ENCODE measurements at places on chromosomes 1 and 21.
A peak's percentile ranks its signal among the peaks of the same experiment; 100 is the strongest.

- DNase-seq: no peak
These were observed 22.4 kb downstream of the ARHGEF19 start for GRCh38 chr1:16189921-16190621.

DNA sequence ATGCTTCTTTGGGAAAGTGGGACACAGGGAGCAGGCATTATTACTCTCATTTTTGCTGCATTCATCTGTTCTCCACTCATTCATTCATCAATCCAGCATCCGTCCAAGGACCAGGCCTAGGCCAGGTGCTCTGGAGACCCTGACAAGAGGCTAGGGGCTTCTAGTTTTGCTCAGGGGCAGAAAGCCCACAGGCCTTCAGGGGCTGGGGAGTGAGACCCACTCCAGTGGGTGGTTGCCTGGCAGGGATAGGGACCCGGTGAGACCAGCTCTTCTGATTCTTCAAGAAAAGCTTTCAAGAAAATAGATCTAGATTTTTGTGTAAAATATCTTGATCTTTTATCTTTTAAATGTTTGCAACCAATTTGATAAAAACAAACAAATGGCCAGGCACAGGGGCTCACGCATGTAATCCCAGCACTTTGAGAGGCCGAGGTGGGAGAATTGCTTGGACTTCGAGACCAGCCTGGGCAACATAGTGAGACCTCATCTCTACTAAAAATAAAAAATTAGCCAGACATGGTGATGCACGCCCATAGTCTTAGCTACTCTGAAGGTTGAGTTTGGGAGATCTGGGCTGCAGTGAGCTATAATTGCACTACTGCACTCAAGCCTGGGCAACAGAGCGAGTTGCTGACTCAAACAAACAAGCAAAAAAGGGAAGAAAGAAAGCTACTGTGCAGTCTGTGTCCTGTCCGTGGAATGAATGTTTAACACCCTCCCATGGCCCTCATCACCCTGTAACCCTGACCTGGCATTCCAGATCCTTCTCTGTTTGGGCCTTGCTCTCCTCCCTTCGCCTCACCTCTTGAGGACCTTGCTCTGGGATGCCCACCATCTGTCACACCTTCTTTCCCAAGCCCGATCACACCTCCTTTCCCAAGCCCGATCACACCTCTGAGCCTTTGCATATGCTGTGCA is 17.3 kb upstream of the LRP8 start:
- no peak for DNase-seq

DNA sequence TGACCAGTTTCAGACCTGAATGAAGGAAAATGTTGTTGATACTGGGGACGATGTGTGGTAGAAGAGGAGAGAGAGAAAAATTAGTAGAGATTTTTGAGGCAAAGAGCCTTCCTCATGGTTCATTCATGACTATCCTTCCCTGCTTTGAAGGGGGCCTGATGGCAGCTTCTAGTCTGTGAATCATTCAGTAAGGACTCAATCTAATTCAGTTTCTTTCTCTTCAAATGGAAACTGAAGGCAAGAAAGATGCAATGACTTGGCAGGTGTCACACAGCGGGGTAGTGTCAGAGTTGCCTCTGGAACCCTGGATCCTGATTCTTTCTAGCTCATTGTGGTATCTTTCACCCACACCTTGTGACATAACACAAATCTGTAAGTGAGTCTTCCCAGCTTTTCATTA is 14.9 kb upstream of the CD5L start:
- DNase-seq: no peak

DNA sequence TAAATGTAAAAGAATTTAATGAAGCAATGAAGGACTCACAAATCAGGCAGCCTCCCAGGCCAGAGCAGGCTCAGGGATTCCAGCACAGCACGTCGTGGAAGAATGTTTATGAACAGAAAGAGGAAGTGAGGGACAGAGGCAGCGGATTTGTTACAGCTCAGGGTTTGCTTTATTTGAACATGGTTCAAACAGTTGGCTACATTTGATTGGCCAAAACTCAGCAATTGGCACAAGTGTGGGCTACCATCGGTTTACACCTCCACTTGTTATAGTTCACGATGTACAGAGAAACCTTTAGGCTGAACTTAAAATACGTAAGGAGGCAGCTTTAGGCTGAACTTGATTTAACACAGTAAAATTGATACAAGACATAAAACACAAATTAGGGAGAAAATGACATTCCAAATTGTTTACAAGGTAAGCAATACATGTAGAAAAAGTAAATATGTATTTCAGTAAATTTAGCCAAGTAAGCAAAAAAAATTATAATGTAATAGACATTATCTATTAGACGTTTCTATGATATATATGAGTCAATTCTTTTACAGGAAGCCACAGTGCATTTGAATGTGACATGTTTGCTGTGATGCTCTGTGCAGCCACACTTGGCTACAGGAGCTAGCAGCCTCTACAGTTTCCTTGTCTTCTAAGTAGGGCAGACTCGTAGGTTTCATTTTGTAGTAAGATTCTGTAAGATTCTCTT is 126.5 kb downstream of the ADSS2 start:
- DNase-seq: no peak

DNA sequence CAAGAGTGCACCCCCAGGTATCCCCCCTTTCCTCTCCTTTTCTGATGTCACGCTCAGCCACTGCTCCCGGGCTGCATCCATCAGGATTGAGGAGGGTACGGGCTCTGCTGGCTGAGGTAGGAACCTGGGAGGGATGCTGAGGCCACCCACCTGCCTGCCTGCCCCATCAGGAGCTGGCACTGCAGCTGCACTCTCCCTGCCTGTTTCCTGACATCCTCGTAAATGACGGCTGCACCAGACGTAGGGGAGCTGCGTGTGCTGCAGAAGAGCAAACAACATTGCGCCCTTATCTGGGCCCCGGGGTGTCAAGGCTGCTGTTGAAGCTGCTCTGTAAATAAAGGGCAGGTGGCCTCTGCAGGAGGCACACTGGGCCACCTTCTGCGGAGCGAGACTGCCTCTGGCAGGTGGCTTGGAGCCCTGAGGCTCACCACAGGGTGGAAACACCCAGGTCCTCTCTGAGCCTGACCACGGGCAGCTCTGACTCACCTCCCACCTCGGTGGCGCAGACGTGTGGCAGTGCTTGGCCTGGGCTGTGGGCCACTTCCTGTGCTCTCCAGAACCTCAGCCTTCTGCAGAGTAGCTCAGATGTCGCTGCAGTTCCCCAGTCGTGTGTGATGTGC is 30.9 kb downstream of the SNAP47 start:
- peak; percentile 11 for DNase-seq

GRCh38 chr1:88877382-88877825 is 14.0 kb downstream of the GTF2B start:
- peak; percentile 27 for DNase-seq

- DNase-seq: no peak
These were observed 15.8 kb downstream of the SYNJ1 start for GRCh38 chr21:32712043-32712442.

GRCh38 chr1:43716559-43717281 is 9.4 kb downstream of the ST3GAL3 start:
- no peak for DNase-seq

- DNase-seq: no peak
These were observed 50.3 kb upstream of the COA6 start for GRCh38 chr1:234322979-234323378.

DNA sequence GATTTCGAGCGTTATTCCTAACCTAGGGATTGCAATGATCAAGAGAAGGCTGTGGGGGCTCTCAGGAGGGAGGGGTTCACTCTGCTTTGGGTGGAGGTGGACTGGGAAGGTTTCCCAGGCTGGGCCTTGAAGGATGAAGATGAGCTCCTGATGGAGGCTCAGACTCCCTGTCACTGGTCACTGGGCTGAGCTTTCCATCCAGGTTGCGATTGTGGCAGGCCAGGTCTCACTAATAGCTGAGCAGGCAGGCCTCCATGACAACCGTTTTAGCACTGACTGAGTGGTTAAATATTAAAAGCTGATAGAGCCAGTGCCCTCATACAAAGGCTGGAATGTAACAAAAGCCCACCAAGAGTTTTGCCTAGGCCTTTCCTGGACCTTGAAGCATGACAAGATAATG is 36.2 kb upstream of the EFCAB14 start:
- DNase-seq: no peak

DNA sequence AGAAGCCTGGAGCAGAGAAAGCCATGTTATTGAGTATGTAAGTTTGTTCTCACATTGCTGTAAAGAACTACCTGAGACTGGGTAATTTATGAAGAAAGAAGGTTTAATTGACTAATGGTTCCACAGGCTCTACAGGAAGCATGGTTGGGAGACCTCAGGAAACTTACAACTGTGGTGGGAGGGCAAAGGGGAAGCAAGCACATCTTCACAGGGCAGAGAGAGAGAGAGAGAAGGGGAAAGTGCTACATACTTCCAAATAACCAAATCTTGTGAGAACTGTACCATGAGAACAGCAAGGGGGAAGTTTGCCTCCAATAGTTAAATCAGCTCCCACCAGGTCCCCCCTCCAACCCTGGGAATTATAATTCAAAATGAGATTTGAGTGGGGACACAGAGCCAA is 302.7 kb downstream of the ST6GALNAC3 start:
- DNase-seq: no peak

- peak; percentile 71 for DNase-seq
These were observed at the start of gene RAB25 for GRCh38 chr1:156060937-156061636. Gene RAB25 (plus strand): TSS chr1:156061160. CDS start chr1:156061401, 241 bp downstream.

DNA sequence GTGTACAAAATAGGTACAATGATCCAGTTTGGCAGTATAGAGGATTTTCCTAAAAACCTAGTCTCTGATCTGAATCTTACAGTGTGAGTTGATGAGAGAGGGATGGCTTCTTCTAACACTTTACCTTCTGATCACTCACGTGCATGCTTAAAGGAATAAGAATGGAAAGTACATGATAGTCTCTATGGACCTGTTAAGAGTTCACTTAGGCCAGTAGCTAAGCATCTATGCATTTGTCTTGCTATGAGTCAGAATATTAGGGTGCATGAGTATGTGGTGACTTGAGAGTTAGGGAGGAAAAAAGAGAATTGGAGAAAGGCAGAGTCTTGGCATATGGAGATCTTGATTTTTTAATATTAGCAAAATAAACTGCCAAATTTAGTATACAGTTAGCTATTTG is 206.3 kb downstream of the COL11A1 start:
- DNase-seq: no peak

DNA sequence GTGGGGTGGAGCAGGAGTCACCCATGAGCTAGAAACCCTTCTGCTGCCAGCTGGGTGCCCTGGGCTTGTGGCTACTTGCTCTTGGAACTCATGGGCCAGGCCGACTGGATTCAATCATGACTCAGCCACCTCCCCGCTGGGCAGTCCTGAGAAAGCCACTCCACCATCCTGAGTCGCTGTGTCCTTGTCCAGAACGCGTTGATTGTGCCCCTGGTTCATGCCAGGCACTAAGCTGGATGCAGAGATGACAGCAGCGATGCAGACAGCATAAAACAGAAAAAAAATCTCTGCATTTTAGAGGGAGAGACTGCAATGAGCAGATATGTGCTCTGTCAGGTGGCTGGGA is 10.6 kb downstream of the PADI1 start:
- DNase-seq: no peak

- DNase-seq: no peak
These were observed 220.1 kb upstream of the KCNK2 start for GRCh38 chr1:214862421-214862820.

- DNase-seq: no peak
These were observed 43.2 kb upstream of the PBX1 start for GRCh38 chr1:164515711-164516331.

DNA sequence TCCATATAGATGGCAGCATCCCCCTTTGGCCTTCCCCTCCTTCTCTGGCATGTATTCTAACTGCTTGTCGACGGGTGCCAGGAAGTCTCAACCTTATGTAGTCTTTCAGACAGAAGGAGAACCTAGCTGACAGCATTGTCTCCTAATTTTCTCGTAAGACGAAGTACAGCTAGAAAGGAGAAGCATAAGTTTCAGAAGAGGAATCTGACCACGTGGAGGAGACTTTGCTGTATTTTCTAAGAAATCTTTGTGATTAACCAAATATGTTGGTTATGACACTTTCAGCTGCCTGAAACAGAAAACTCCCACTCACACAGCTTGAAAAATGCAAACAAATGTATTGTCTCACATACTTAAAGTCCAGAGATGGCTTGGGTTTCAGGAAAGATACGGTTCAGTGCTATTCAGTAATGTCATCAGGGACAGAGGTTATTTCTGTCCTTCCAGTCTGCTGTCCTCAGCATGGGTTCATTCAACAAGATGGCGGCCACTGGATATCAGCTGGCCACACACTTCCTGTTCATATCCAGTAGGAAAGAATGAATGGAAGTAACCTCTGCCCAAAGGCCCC is 109.5 kb upstream of the ZNF648 start:
- DNase-seq: no peak

DNA sequence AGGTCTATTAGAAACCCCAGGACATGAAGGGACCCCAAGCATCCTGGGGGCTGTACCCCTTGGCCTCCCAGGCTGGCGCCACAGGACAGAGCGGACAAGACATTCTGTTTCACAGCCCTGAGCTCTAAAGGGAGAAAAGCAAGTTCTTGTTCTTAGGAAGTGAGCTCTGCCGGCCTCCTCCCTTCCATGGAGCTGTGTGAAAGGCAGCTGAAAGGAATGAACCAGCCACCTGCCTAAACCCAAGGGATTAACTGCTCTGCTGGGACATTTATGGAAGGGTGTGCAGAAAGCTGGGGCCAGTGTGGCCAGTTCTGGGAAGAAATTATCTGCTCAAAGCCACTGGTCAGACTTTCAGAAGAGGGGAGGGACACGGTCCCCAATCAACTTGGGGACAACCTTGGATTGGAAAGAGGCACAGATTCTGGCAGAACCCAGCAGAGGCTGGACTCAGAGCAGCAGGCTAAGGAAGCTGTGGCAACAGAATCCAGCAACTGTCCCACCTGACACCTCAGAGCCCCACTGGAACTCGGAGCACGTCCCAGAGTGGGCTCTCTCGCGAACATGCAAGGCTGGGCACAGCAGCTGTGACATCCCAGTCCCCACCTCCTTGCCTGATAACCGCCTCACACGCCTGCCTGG is 2.1 kb downstream of the KLHL21 start:
- no peak for DNase-seq

DNA sequence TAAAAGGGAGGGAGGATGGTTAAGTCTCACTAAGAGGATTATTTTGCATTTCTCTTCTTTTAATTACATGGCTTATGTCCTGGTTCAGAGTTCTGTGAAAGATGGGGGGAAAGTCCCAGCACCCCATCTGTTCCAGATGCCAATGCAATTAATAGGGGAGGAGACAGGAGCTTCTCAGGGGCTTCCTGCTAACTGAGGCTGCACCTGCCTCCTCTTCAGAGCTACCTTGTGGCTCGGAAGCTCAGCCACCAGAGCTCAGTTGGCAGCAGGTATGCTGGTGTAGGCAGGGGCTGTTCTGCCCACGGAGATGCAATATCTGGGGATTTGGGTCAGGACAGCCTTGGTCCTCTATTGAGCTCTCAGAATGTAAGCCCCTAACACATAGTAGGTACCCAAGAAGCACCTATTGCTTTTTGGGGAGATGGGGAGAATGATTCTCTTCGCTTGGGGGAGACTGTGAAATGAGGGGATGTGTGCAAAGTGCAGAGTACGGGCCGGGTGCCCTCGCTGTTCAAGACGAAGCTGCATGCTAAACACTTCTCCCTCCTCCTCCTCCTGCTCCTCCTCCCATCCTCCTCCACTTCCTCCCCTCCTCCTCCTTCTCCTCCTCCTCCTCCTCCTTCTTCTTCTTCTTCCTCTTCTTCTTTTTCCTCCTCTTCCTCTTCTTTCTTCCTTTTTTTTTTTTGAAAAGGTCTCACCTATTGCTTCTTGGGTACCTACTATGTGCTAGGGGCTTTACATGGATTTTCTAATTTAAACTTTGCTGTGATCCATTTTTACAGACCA is 279.0 kb downstream of the PTPRU start:
- DNase-seq: no peak

Data from NCI-H1436 (cell line).